ENCODE measurements at places on chromosomes 12 and 14. TPM values are rescaled to one million over a fixed set of nuclear protein-coding genes. Genes with fewer than 3 reads are reported as not detected.

Gene TPH2
- total RNA-seq, result not detected

DNA sequence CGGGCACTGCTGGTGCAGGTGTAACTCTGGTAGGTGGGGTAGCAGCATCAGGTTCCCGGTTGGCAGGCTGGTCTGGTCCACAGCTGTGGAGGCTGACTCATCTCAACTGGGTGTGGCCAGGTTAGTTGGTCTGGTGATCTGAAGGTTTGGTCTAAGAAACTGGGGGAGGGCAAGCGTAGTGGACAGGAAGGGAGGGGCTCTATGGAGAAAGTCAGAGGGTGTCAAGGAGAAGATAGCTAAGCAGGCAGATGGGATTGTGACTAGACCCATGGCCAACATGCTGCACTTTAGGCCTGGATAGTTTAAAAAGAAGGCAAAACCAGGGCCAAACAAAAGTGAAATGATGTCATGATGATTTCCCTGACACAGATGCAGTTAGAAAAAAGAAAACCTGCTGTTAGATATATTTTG, 7.9 kb downstream of the TRIM9 start:
- H3K27ac ChIP-seq, result peak overlapping the region; percentile 70
- peaks cover 4% of the 10 kb centered on the region for H3K4me1 ChIP-seq
- peak; percentile 83 for DNase-seq
- H3K27me3 ChIP-seq, result no peaks in the 10 kb centered on the region
- no peak overlapping the region for H3K4me3 ChIP-seq
- no peaks in the 10 kb centered on the region for H3K36me3 ChIP-seq

DNA sequence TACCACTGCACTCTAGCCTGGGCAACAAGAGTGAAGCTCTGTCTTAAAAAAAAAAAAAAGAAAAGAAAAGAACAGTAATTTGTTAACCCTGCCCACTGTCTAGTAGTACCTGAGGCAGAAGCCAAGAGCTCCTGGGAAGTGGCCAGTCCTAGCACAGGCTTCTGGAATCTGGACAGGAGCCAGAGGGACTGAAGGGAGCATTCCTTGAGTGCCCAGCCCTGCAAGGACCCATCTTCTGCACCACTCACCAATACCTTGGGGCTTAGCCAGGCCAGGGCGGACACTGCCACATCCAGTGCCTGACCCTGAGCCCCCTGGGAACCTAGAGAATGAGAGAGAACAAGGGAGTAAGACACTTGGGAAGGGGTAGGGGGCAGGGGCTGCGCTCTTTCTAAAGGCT, 33.7 kb downstream of the PARP2 start:
- DNase-seq, result no peak
- H3K4me3 ChIP-seq, result no peak overlapping the region
- peaks cover 20% of the 10 kb centered on the region for H3K4me1 ChIP-seq
- H3K27me3 ChIP-seq, result no peaks in the 10 kb centered on the region
- H3K36me3 ChIP-seq, result no peaks in the 10 kb centered on the region

- no peak overlapping the region for H3K4me3 ChIP-seq
- H3K36me3 ChIP-seq, result no peaks in the 10 kb centered on the region
- no peak for DNase-seq
- no peak overlapping the region for H3K27ac ChIP-seq
Measured at GRCh38 chr12:42735861-42736361, 146.4 kb upstream of the PRICKLE1 start.

- no peaks in the 10 kb centered on the region for H3K27me3 ChIP-seq
- DNase-seq, result no peak
- no peak overlapping the region for H3K4me3 ChIP-seq
- no peaks in the 10 kb centered on the region for H3K36me3 ChIP-seq
- H3K27ac ChIP-seq, result peak overlapping the region; percentile 2
- peaks cover 67% of the 10 kb centered on the region for H3K4me1 ChIP-seq
Measured at GRCh38 chr14:55329999-55330710, 58.9 kb downstream of the FBXO34 start.

DNA sequence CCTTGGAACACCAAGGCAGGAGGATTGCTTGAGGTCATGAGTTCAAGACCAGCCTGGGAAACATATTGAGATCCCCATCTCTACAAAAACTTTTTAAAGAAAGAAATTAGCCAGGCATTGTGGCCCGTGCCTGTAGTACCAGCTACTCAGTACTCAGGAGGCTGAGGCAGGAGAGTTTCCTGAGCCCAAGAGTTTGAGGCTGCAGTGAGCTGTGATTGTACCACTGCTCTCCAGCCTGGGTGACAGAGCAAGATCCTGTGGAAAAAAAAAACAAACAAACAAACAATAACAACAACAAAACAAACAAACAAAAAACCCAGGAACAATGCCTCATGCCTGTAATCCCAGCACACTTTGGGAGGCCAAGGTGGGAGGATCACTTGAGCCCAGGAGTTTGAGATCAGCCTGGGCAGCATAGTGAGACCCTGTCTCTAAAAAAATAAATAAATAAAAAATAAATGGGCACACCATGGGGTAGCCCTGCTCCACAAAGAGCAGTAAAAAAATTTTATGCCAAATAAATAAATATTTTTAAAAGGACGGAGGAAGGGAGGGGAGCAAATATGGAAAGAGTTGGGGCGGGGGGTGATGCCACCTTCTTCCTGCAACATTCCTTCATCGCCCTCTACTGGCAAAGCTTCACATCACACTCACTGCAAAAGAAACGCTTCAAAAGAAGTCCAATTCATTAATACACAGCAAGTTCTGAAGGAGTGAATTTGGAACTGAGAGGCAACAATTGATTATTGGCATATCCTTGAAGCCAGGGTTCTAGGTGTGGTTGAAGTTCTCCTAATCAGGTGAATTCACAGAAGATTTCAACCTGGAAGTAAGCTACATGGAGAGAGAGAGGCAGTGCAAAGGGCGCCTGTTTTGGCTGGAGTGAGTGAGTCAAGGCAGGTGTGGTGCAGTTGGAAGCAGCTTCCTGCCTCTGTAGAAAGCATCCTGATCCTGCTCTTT, 8.8 kb upstream of the GNPTAB start:
- no peak overlapping the region for H3K27ac ChIP-seq
- DNase-seq, result peak; percentile 80
- H3K4me3 ChIP-seq, result no peak overlapping the region
- H3K36me3 ChIP-seq, result no peaks in the 10 kb centered on the region

DNA sequence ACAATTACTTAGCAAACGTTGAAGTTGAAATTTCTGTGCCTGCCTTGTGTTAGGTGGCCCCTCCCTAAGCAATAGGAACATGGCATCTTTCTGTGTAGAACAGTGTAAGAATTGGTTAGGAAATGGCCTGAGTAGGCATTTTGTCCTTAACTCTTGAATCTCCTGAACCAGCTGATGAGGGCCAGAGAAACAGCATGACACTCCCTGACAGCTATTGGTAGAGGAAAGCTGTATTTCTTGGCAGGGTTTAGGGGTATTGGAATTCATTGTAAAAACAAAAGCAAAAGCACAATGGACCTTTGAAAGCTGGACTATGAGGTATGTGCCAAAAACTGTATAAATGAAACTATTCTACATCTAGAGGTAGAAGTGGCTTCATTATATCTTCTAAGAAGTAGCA, 40.6 kb upstream of the LRTM2 start:
- H3K4me1 ChIP-seq, result no peaks in the 10 kb centered on the region
- no peak overlapping the region for H3K4me3 ChIP-seq
- no peaks in the 10 kb centered on the region for H3K27me3 ChIP-seq
- no peak overlapping the region for H3K27ac ChIP-seq
- DNase-seq, result no peak

DNA sequence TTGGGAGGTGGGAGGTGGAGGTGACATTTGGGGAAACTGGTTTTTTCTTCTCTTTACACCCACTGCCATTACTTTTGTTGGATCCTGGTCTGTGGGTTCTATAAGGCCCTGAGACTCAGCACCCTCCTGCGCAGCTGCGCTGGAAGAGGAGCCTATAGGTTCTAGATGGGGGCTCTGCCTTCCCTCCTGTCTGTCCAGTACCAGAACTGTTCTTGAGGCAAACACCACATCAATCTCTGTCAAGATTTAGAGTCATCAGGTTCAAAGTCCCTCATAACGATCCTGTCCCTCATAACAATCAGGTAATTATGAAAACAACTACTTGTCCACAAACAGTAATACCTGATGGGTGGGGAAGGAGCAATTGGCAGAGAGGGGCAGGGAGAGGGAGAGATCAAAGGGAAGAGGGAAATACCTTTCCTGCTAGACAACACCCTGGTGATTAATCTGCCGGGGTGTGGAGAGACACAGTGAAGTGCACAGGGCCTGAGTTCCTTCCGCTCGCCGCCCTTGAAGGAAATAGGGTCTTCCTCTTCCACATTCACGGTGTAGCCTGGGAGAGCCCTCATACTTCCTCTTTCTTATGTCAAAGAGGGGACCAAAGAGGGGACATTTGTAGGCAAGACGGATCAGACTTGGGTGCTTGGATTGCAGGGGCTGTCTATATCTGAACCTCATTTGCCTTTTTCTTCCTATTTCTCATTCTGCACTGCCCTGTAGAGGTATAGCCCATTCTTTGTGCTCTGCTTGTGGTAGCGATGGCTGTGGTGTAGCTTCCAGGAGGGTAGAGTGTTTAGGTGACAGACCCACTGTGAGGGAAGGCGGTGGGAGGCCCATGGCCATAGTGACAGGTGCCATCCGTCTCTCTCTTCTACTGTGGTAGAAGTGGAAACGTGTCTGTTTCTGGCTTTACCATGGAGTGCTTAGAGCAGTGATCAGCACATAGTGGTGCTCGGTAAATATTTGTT, 12.6 kb downstream of the GPRC5A start:
- peak overlapping the region; percentile 65 for H3K27ac ChIP-seq
- H3K4me3 ChIP-seq, result no peak overlapping the region
- DNase-seq, result peak; percentile 80
- H3K36me3 ChIP-seq, result no peaks in the 10 kb centered on the region
- no peaks in the 10 kb centered on the region for H3K4me1 ChIP-seq

DNA sequence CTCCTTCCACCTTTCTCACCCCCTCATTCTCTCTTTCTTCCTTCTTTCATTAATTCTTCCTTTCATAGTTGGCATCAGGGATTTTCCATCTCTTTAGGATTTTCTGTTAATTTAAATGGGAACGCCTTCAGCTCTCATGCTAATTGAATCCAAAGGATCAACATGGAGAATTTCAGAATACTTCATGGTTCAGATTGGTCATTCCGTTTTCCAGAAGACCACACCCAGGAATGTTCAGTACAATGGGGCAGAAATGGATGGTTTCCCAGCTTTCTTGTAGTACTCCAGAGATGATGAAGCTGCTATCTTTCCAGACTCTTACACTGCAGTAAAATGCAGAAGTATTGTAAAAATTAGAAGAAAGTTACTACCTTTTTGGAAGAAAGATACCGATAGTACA, 440.0 kb downstream of the DAD1 start:
- H3K27ac ChIP-seq, result no peak overlapping the region
- no peaks in the 10 kb centered on the region for H3K4me1 ChIP-seq
- H3K27me3 ChIP-seq, result no peaks in the 10 kb centered on the region

Data from transverse colon (tissue), 4 donors.